H4 (cell line): ENCODE measurements at places on chromosomes 6 and 20.

GRCh38 chr6:117617210-117618035, 15.1 kb upstream of the GOPC start:
- no peak for DNase-seq

- no peak for DNase-seq
These were observed 1.0 kb downstream of the PCIF1 start for GRCh38 chr20:45935416-45936046.

DNA sequence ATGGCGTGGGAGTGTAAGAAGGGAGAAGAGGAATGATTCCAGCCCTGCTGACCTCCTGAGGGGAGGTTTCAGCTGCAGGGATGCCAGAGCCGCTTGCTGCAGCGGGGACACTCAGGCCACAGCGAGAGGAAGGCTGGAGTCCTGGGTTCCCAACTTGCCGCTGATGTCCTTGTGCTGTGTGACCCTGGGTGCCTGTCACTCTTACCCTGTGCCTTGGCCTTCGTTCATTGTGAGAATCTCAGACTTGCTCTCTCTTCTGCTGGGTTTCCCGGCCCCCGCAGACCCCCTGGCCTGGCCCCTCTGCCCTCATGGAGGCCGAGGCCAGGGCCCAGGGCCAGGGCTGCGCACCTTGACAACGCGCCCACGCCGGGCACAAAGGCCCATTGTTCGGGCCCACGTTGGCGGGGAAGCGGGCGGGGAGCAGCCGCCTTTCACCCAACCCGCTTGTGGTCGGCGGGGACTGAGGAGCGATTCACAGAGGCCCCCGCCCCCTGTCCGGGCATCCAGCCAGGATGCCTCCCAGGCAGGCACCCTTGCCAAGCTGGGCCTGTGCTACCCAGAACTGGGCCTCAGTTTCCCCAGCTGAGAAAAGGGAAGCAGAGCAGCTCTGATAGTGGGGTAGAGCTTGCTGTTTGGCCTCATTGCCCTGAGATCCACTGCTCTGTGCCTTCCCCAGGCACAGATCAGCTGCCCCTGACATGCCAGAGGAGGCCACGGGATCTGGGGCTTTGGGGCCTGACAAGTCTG, 52.4 kb downstream of the CEBPB start:
- peak; percentile 63 for DNase-seq

DNA sequence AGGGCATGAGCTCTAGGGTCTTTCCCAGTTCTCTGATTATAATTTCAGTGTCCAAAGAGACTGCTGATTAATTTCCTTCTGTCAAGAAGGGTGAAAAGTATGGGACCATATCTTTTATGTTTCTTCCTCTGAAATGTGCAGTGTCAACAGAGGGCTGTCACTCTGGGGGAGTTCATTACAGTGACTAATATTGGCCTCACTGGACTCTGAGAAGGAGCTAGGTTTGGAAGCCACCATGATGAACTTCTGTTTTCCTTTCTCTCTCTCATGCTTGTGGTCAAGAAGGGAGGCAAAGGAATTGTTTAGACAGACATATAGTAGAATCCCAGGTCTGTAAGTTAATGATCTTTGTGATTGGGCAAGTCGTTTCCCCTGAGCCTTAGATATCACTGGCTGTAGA, 41.8 kb upstream of the BMP6 start:
- no peak for DNase-seq

- peak; percentile 71 for DNase-seq
These were observed 4.2 kb upstream of the EYA4 start for GRCh38 chr6:133236932-133237331.

DNA sequence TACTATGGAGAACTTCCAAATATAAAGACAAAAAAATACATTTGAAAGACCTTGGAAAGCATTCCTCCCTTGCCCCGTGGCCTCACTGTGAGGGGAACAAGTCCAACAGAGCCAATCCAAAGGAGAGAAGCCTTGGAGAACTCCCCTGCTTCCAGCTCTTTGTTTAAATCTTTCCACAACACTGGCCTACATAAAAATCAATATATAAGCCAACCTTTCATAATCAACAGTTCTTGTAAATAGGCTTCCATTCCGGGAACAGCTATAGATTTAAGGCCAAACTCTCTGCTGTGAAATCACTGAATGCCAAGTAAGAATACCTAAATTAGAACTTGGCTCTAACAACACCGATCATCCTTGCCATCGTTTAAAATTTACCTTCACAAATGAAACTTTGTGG, 242.1 kb downstream of the HACE1 start:
- no peak for DNase-seq
